ENCODE measurements at places on chromosomes 6 and 20.

DNA sequence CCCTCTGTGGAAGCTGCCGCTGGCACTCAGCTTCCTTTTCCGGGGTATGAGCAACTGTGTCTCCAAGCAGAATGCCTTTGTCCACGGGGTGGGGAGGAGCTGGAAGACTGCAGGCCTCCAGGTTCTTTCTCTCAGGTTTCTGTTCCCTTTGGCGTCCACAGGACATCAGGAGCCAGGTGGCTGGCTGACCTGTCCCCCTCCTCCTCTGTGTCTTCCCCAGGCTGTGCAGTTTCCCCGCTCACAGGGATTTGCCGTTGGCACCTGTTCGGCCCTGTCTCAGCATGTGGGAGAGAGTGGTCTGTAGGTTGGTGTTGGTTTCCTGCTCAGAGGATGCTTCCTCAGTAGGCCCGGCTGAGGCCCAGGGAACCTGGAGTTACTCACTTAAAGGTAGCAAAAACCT, 43.5 kb downstream of the CDS2 start:
- DNase-seq: no peak

DNA sequence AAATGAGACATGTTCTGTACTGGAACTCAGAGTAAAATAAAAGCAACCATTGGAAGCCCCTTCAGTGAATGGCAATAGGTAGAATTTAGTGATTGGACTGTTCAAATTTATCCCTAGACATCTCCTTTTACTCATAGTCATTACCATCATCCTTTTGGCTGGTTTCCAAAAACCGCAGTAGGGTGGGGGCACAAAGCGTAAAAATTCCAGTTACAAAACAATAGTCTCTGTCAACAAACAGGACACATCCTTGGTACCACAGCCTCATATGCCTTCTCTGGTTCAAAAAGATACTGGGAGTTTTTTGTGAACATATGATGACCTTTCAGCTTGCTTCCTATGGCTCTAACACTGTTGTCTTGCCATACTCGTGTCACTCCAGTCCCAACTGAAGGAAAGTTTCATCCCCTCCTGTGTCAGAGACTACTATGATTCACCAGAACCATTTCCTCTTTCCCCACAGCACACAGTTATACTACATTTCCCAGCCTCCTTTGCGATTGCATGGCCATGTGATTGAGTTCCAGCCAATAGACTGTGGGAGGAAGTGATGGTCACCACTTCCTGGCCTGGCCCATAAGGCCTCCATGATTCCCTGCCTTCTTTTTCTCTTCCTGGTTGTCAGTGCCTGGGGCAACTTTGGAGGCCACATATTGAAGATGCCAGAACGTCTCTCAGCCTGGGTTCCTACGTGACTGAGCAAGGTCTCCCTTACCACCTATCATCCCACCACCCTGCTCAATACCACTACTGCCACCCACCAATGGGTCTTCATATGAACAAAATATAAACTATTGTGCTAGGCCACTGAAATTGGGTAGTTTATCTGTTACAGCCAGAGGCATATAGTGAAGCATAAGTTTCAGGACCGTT, 162.4 kb downstream of the ID4 start:
- DNase-seq: peak; percentile 7

GRCh38 chr6:109872968-109873545, 105.1 kb upstream of the GPR6 start:
- DNase-seq: no peak

DNA sequence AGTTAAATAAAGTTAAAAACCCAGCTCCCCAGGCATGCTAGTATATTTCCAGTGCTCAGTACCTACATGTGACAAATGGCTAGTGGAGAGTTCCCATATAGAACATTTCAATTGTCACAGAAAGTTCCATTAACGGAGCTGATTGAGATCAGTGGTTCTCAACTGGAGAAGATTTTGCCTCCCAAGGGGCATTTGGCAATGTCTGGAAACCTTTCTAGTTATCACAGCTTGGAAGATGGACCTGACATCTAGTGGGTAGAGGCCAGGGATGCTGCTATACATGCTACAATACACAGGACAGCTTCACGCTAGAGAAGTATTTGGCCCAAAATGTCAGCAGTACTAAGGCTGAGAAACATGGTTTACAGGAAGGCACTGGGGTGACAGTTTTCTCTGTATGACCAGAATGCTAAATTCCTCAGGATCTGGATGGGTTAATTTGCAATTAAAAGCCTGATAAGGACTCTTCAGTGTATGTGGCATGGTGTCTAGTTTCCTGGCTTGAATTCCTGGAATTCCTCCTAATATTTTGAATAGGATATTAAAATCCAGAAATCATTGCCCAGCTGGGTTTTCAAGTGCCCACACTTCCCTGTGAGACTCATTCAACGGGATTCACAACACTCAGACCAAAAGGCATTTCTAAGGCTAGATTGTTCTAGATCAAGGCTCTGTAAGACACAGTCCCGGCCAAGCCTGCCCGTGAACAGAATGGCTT, 84.7 kb upstream of the SALL4 start:
- no peak for DNase-seq

- DNase-seq: no peak
Observed at GRCh38 chr6:70008189-70008588, 141.8 kb downstream of the COL19A1 start.

GRCh38 chr6:30719356-30719755, 796 bp upstream of the TUBB start:
- DNase-seq: no peak

GRCh38 chr20:4490606-4491280, 231.0 kb upstream of the PRND start:
- DNase-seq: no peak

DNA sequence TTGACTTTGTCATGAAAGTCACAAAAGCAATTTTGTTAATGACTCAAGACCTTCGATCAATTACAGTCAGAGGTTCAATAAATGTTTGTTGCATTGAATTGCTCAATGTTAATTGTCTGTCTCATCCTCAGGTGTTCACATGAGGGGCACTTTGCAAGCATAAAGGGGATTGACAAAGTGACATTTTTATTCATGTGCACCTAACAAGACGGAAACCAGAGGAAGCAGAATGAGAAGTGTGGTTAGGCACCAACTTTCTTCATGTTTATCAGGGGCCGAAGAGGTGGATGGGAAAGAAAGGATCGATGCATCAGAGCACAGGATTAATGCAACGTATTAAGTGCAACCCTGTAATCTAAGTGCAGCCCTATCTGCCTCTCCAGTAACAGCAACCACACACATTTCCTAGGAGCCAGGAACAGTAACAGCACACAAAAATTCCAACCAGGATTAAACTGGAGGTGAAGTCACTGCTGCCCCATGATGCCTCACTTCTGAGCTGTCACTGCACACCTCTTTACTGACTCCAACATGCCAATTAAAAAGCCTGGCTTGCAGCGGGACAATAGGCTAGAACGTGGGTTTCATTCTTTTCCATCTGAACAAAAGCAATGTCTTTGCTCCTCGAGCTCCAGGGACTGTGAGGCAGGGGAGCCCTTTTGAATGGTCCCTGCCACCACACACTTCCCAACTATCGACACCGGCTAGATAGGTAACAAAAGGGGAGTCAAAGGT, 262.7 kb downstream of the CD83 start:
- no peak for DNase-seq

GRCh38 chr6:117237561-117237960, 27.8 kb upstream of the VGLL2 start:
- DNase-seq: no peak

- DNase-seq: no peak
Observed at GRCh38 chr6:69813508-69813907, 16.7 kb upstream of the LMBRD1 start.

DNA sequence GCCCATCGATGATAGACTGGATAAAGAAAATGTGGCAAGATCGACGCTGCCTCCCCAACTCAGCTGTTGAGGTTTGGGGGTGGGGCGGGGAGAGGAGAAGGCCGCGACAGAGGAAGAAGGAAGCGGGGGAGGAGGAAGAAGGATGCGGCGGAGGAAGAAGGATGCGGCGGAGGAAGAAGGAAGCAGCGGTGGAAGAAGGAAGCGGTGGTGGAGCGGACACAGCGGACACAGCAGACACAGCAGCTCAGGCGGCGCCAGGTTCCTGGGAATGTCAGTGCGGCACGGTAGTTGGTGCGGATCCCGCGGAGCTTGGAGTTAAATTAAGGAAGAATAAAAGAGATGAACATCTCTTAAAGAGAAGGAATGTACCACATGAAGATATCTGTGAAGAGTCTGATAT, 163.9 kb upstream of the NT5E start:
- no peak for DNase-seq

DNA sequence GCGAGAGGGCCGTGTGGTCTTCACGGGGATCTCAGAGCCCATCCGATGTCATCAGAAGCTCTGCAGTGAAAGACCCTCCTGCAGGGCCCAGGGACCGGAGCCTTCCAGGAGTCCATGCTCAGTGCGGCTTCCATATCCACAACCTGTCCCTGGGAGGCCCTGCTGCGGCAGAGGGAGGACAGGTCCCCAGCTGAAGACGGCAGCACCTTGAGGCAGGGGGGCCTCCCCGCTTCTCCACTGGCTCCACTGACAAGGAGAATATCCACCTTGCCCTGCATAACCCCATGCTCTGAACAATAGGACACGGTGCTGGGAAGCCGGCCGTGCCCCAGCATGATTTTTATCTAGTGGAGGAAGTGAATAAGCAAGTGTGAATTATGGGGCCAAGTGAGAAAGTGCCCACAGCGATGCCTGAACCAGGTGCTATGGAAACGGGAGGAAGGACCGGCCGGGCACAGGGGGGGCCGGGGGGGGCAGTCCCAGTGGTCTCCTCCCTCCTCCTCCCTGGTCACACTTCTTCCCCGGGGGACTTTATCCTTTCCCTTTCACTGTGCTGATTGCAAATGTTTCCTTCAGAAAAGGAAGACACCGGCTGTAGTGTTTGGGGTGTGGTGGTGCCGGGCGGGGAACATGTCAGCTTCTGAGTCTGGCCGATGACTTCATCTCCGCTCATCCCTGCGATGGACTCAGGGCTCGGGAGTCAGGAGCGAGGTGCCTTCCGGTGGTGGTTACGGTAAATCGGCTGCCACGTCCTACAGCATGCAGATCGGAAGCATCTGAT, 225.1 kb downstream of the ERMARD start:
- no peak for DNase-seq

DNA sequence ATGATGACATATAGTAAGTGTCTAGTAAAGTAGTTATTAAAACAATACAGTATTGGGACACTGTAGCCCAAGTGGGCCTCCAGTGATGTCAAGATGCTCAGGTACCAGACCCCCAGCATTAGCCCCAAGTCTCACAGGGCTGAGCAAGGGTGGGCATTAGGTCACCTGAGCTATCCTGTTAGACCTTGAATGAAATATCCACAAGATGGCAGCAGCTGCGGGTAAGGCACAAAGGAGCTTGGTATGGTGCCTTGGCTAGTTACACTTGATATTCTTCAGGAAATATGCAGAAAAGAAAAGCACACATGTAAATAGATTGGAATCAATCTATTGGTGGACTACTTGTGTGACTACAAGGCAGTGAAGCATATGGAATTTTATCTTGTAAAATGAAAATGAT, 701.8 kb upstream of the ADGRB3 start:
- DNase-seq: no peak

GRCh38 chr6:28725890-28726348, 197.9 kb downstream of the TRIM27 start:
- peak; percentile 30 for DNase-seq

DNA sequence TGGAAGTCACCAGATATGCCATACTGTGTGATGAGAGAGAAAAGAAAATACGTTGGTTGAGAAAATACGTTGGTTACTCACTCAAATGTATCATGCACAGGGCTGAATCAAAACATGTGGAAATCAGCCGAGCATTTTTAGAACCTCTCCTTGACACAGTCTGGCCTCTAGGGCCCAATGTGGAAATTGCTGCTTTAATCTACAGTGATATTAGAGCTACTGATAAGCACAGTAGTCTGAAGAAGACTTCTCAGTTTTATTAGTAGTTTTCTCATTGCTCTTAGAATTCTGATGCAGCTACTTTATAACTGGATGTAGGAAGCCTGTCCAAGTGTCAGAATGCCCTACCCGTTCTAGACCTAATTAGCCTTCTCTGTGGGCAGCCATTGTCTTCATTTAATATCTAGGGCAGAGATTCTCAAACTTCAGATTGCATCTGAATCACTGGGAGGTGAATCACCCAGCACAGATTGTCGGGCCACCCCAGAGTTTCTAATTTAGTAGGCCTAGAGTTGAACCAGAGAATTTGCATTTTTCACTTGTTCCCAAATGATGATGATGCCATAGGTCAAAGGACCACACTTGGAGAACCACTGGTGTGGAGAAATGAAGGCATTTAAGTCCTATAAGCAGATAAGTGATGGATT, 229.1 kb downstream of the PLCB1 start:
- DNase-seq: no peak

- no peak for DNase-seq
Observed at GRCh38 chr20:63705232-63706026, 2.3 kb downstream of the ARFRP1 start.

DNA sequence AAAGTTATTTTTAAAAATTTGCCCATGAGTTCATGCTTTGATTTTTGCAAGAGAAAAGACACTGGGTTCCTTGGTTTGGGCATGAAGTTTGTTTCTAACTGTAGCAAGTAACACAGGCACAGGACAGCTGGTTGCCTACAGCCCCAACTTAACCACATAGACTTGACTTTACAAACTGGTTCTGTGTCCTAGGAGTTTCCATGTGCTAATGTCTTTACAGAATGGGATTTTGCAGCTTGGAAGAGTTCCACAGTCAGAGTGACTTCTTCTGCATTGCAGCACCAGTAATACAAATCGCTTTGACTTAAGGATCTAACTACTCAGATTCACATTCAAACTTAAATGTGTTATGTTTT, 44.3 kb downstream of the OR2B2 start:
- DNase-seq: no peak

DNA sequence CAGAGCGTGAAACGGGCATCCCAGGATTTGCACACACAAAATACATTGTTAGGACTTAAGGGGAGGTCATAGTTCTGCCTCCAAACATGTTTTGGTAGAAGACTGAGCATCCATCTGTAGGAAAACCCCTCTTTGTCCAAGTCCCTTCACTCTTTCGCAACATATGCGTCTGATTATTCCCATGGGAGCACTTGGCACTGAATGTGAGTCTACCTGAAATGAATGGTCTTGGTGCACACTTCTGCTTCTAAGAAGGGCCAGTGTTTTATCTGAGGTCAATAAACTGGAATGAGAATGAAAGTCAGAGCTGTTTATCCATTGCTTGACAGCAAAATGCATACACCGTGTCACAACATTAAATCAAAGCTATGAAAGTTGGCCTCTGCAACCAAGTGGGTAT, 33.0 kb downstream of the GJA10 start:
- DNase-seq: no peak

GRCh38 chr6:42819803-42820511, 38.1 kb downstream of the BICRAL start:
- DNase-seq: no peak

GRCh38 chr6:51077821-51078518, 259.3 kb downstream of the TFAP2B start:
- no peak for DNase-seq
